ENCODE measurements at places on chromosomes 1 and 21. TPM values are rescaled to one million over a fixed set of nuclear protein-coding genes. Genes with fewer than 3 reads are reported as not detected.
A peak's percentile ranks its signal among the peaks of the same experiment; 100 is the strongest.

The GORAB gene
- 21.1 TPM for total RNA-seq

The RAB25 gene
- not detected for total RNA-seq

The CLCA2 gene
- 0.22 TPM for total RNA-seq

The TEDDM1 gene
- total RNA-seq: not detected

The SCYL3 gene
- total RNA-seq: 6.9 TPM

The SEMA4A gene
- 0.31 TPM for total RNA-seq

The GBP7 gene
- total RNA-seq: not detected

The OR2W3 gene
- total RNA-seq: not detected

GRCh38 chr21:24903994-24904635 lies 703.2 kb downstream of the MRPL39 start:
- DNase-seq: no peak

DNA sequence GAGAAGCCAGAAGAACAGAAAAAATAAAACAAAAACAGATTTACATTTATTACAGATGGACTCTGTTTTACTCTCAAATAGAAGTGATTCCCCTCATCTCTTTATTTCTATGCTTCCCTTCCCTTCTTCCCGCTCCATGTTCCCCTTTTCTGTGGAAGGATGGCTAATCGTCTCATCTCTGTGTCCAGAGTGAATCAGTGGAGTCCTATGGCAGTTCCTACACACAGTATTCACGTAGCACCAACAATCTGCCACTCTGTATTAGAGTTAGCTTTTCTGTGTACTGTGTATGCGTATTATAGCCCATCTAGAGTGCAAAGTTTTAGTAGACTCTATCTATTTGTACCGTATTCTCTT lies 6.8 kb upstream of the ERO1B start:
- DNase-seq: no peak

DNA sequence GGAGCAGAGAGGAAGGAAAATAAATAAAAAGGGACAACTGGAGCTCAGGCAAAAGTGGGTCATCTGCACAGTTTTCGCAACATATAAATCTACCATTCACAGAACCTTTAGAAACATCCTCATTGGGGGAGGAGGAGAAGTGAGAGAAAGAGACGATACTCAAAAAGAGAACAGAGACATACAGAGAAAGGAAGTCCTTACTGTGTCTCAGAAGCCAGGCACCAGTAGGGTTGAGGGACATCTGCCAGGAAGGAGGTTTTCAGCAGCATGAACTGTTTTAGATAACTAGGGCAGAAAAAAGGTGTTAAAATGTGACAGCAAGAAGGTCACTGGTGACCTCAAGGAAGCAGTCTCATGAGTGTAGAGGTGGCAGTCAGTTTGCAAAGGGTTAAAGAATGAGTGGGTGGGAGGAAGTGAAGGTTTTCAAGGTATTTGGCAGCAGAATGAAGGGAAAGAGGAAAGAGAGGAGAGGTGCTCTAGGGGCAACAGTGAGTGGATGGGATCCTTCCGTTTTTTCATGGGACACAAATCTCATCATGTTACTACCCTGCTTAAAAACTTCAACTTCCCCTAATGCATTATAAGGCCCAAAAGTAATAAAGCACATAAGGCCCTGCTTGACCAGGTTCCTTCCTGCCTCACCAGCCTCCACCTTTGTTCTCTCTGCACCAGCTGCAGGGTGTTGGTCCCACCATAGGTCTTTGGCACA lies 9.5 kb downstream of the JAK1 start:
- DNase-seq: no peak

DNA sequence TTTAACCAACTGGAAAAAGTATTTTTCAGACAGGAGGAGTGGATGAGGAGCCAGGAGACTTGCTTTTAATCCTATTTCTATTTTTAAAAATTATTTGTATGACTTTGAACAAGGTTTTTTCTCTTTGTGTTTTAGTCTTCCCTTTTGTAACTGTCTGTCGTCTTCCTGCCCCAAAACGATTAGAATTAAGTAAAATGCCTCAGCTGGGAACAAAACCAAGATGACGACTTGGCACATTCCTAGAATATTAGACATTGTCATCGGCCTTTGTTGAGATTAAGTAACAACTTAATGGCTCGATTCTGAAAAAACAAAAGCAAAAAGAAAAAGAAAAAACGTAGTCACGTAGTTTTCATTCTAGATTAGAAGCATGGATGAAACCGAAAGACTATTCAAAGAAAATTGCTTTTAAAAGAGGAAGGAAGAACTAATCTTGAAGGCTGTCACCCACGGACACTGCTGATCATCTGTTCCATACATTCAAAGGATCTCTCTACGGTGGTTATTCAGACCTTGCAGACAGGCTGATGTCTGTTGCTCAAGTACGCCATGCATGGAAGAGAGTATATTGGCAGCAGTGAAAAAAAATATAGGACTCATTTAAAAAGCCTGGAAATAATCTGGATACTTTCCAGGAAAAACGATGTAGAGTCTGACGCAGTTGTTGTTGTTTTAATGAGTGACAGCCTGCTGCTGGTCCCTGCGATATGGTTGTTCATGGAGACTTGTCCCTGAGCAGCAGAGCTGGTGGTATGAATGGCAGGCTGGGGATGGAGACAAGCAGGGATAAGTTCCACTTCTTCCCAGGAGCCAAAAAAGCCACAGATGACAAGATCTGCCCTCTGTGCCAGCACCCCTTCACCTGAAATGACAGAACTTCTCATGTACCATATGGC lies 16.8 kb downstream of the GNG4 start:
- DNase-seq: peak; percentile 70

GRCh38 chr1:233598891-233599541 lies 14.9 kb upstream of the KCNK1 start:
- DNase-seq: no peak

GRCh38 chr1:236480758-236481436 lies 42.9 kb upstream of the LGALS8 start:
- DNase-seq: no peak

DNA sequence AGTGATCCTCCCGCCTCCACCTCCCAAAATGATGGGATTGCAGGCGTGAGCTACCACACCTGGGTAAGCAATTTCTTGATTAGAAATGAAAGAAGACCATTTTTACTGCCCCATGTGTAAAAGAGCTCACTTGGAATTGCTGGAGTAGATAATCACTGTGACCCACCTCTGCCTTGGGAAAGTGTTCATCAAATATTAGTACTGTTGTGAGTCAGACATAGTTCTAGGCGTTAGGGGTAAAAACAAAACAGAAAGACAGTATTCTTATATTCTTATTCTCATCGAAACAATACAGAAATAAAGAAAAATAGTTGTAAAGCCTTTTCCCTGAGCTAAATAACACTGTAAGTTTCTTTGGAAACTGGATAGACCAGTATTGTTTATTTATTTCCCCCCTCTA lies 36.2 kb downstream of the CELF3 start:
- peak; percentile 77 for DNase-seq

DNA sequence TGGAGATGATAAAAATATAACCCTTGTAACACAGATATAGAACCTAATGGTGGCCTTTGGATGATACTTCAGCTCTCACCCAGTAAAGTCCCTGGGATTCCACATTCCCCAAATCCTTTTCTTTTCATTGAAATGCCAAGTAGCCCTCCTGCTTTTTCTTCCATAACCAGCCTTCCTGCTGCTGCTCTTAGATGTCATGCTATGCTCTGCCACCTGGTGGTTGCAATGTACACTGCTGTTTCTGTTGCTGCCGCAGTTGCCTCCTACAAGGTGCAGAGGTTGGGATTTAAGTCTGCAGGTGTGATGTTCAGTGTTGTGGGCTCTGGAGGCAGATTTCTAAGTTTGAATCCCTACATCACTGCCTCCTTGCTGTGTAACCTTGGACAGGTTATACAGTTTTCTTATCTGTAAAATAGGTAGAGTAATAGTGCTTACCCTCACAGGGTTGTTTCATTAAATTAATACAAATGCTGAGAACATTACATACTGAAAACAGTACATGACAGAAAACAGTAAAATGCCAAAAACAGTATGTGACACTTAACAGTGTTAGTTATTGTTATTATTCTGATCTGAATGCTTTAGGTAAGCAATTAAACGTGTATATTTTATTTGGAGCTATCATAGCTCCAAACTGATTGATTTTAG lies 64.3 kb downstream of the CAMSAP2 start:
- DNase-seq: peak; percentile 76

DNA sequence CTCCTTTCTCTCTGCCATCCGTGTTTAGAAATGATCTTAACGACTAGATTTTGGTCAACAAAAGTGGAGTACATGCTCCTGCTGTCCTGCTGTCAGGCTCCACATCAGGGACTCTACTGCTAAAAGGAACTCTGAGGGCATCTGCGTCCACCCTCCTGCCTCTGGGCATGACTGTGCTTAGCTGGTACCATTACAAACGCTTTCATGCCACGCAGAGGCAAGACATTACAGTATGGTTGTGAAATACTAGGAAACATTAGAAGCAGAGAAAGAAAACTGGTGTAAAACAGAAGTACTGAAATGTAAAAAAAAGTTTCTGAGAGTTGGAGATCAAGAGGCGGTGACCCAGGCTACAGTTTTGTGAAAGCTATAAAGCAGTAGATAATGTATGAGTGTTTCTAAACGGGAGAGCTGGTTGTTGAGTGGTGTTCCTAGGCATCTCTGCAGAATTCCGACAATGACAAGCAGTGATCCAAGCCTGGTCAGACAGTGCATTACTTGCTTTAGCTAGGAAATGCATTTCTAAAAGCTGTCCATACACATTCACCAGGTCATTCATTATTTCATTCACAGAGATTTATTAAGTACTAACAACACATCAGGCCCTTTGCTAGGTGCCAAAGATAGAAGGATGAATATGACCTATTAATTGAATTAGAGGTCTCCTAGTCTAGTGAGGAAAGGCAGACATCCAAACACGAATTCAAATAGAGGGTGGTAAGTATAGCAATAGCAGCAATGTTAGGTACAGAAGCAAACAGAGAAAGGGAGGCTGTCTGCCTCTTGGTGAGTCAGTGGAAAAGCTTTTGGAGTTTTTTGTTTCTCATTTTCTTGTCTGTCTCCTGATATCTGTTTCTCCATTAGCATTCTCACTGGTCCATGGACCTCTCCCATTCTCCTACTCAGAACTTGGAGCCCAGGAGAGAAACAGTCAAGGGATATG lies 401.9 kb downstream of the LMO4 start:
- DNase-seq: no peak

GRCh38 chr1:119477710-119478109 lies 29.3 kb upstream of the HSD3B1 start:
- DNase-seq: no peak

- DNase-seq: no peak
Observed at GRCh38 chr1:28162151-28162550, 14.3 kb downstream of the PTAFR start.

- DNase-seq: no peak
Observed at GRCh38 chr1:234768171-234768568, 158.2 kb upstream of the IRF2BP2 start.

DNA sequence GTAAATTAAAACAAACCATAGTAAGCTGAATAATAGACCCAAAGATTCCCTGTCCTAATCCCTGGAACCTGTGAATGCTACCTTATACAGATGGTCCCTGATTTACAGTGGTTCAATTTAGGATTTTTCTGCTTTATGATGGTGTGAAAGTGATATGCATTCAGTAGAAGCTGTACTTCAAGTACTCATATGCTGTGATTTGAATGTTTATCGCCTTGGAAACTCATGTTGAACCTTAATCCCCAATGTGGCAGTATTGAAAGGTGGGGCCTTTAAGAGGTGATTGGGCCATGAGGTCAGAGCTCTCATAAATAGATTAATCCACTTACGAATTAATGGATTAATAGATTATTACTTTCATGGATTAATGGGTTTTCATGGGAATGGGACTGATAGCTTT lies 10.6 kb upstream of the RRP15 start:
- no peak for DNase-seq

- no peak for DNase-seq
Observed at GRCh38 chr1:3049905-3050304, 19.1 kb upstream of the PRDM16 start.

DNA sequence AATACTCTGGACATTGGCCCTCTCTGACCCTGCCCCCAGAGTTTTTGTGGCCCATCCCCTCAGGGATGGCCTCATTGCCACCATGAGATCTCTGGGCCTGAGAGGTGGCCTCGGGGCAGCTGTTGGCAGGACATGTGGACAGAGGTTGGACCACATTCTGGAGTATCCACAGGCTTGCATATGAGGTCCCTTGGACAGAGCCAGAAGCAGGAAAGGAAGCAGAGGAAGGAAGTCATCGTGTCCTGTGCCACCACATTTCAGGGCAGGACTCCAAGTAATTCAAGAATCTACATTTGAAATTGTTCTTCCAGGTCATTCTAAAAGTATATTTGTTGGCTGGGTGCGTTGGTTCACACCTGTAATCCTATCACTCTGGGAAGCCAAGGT lies 95.9 kb upstream of the PPP2R5A start:
- DNase-seq: no peak

DNA sequence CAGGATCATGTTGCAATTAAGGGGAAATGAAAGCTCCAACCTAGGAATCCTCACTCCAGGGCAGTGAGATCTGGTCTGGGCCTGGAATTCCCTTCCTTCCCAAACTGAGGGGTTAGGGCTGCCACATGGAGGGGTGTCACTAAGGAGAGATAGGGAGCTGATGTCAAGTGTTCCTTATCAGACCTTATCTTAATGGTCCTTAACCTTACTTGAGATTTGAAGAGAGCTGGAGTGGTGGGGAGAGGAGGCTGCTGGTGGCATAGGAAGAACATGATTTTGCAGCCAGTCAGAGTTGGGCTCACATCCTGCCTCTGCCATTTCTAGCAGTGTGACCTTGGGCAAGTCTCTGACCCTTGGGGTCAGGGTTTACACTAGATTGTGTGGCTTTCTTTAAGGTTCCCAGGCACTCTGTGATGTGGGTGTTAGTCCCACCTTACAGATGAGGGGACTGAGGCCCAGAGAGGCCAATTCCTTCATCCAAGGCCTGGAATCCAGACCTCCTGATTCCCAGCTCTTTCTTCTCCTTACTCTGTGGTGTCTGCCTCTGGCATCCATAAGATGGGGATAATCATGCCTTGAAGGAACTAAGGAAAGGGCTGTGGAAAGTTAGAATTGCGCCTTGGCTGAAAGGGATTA lies 56.3 kb upstream of the SYNC start:
- no peak for DNase-seq

DNA sequence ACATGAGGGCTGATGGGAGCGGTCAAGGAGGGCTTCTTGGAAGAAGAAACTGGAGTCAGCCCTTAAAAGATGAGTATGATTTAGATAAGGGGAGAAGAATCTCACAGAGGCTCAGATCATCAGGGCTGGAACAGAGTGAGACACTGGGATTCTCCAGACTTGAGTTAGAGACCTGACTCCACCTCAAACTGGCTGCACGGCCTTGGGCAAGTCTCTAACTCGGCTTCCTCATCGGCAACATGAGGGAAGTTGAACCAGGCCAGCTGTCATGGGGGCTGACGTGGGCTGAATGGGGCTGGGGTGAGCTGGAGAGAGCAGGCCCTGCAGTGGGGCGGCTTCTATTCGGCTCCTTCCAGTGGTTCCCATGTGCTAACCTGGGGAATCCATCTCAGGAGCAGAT lies 2.5 kb downstream of the C1QC start:
- DNase-seq: no peak

- DNase-seq: peak; percentile 1
Observed at GRCh38 chr1:58047265-58047858, 499.2 kb downstream of the OMA1 start.

- no peak for DNase-seq
Observed at GRCh38 chr1:224069138-224069537, 44.8 kb upstream of the FBXO28 start.

- DNase-seq: peak; percentile 18
Observed at GRCh38 chr1:233673947-233674431, 60.1 kb downstream of the KCNK1 start.

- DNase-seq: no peak
Observed at GRCh38 chr1:176557543-176558258, 94.7 kb downstream of the PAPPA2 start.

All from A172 (cell line).